ENCODE measurements at places on chromosomes 2 and 18. TPM values are rescaled to one million over a fixed set of nuclear protein-coding genes. Genes with fewer than 3 reads are reported as not detected.

DNA sequence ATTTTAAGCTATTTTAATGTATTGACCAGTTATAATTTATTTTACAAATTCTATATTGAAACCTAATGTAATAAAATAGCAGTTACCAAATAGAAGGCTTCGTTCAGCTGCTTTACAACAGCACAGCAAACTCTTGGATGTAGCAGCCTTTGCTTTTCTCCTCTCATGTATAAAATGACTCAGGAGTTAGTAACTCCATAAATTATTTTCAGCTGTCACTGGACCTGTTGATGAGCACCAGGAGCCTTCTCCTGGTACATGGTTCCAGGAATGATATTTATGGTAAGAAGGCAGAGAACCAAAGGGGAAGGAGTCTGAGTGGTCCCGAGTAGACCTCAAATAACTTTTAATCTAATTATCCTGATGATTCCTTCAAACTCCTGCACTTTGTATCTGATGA lies 256.4 kb upstream of the NETO1 start:
- no peaks in the 10 kb centered on the region for H3K36me3 ChIP-seq
- H3K27ac ChIP-seq, result no peak overlapping the region
- no peak for DNase-seq
- H3K4me1 ChIP-seq, result no peaks in the 10 kb centered on the region

- no peak for DNase-seq
- no peak overlapping the region for H3K27ac ChIP-seq
- no peak overlapping the region for H3K4me3 ChIP-seq
- no peaks in the 10 kb centered on the region for H3K36me3 ChIP-seq
- H3K4me1 ChIP-seq, result peaks cover 7% of the 10 kb centered on the region
Measured at GRCh38 chr2:197219636-197220035, 90.9 kb downstream of the ANKRD44 start.

Gene HAAO
- total RNA-seq, result 13.0 TPM

GRCh38 chr18:24814521-24814920 lies 354.1 kb downstream of the HRH4 start:
- no peak for DNase-seq
- no peaks in the 10 kb centered on the region for H3K36me3 ChIP-seq
- H3K4me1 ChIP-seq, result no peaks in the 10 kb centered on the region
- H3K4me3 ChIP-seq, result no peak overlapping the region
- H3K27me3 ChIP-seq, result no peaks in the 10 kb centered on the region
- no peak overlapping the region for H3K27ac ChIP-seq

DNA sequence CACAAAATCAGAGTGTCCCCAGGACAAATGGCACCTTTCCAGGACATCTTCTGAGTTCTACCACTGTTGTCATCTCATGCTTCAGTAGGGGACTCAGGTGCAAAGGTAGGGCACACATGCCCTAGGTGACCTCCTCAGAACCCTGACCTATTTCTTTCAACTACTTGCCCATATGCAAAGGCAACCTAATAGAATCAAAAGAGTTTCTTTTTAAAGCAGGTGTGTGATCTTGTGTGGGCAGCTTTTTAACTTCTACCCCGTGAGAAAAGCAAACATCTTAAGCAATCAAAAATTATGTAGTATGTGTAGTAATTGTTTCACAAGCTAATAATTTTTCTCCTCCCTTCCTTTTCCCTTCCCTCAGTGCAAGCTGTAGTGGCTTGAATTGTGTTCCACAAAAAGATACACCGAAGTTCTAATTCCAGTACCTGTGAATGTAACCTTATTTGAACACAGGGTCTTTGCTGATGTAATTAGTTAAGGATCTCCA lies 333.1 kb downstream of the RND3 start:
- no peak for DNase-seq
- no peak overlapping the region for H3K4me3 ChIP-seq
- peaks cover 12% of the 10 kb centered on the region for H3K4me1 ChIP-seq
- H3K27me3 ChIP-seq, result no peaks in the 10 kb centered on the region
